Adrenal gland (tissue), 19 donors: ENCODE measurements at places on chromosomes 7 and 10. TPM values are rescaled to one million over a fixed set of nuclear protein-coding genes. Genes with fewer than 3 reads are reported as not detected.

The ADCYAP1R1 gene
- 13.9 TPM for polyA plus RNA-seq

The NEBL gene
- polyA plus RNA-seq: 26.4 TPM

The GATA3 gene
- polyA plus RNA-seq: 11.6 TPM

The EPDR1 gene
- 8.5 TPM for polyA plus RNA-seq

The ZNF425 gene
- polyA plus RNA-seq: 1.4 TPM

The GRID2IP gene
- 0.24 TPM for polyA plus RNA-seq

The PRKCQ gene
- polyA plus RNA-seq: 0.57 TPM

The CASP2 gene
- polyA plus RNA-seq: 16.1 TPM

The AFAP1L2 gene
- polyA plus RNA-seq: 1.4 TPM

The AKR1C8 gene
- not detected for polyA plus RNA-seq

The OR2A12 gene
- not detected for polyA plus RNA-seq

The GBX1 gene
- polyA plus RNA-seq: not detected

The SLC18A3 gene
- 0.16 TPM for polyA plus RNA-seq

The NEUROG3 gene
- 0.07 TPM for polyA plus RNA-seq

The SUN3 gene
- not detected for polyA plus RNA-seq

The CPEB3 gene
- polyA plus RNA-seq: 3.0 TPM

The MSMB gene
- polyA plus RNA-seq: not detected

The NUTM2B gene
- 11.8 TPM for polyA plus RNA-seq

The TRIM50 gene
- polyA plus RNA-seq: 0.56 TPM

The APBB1IP gene
- 3.6 TPM for polyA plus RNA-seq

The SLC39A12 gene
- polyA plus RNA-seq: not detected

The PDE1C gene
- polyA plus RNA-seq: 2.6 TPM

The C10orf67 gene
- polyA plus RNA-seq: 0.13 TPM

The NUTM2E gene
- 0.30 TPM for polyA plus RNA-seq

The AOC1 gene
- 0.10 TPM for polyA plus RNA-seq

The TBX20 gene
- polyA plus RNA-seq: 1.5 TPM
